ENCODE measurements at places on chromosomes 12 and 14. TPM values are rescaled to one million over a fixed set of nuclear protein-coding genes. Genes with fewer than 3 reads are reported as not detected.
A peak's percentile ranks its signal among the peaks of the same experiment; 100 is the strongest.

Gene FAIM2
- 2.8 TPM for total RNA-seq

Gene HOTAIR
- total RNA-seq: not detected

Gene PPP1R3E
- 4.3 TPM for total RNA-seq

GRCh38 chr12:122523280-122523679, 3.5 kb downstream of the RSRC2 start:
- H3K4me1 ChIP-seq: peaks cover 52% of the 10 kb centered on the region
- peaks cover 45% of the 10 kb centered on the region for H3K36me3 ChIP-seq
- H3K4me3 ChIP-seq: peak overlapping the region; percentile 93
- DNase-seq: peak; percentile 79
- H3K27me3 ChIP-seq: no peaks in the 10 kb centered on the region
- H3K27ac ChIP-seq: peak overlapping the region; percentile 99

GRCh38 chr12:104863296-104863948, 94.7 kb downstream of the SLC41A2 start:
- H3K27me3 ChIP-seq: no peaks in the 10 kb centered on the region
- peaks cover 29% of the 10 kb centered on the region for H3K4me1 ChIP-seq
- no peak overlapping the region for H3K4me3 ChIP-seq
- no peaks in the 10 kb centered on the region for H3K36me3 ChIP-seq
- peak; percentile 69 for DNase-seq
- H3K27ac ChIP-seq: no peak overlapping the region

DNA sequence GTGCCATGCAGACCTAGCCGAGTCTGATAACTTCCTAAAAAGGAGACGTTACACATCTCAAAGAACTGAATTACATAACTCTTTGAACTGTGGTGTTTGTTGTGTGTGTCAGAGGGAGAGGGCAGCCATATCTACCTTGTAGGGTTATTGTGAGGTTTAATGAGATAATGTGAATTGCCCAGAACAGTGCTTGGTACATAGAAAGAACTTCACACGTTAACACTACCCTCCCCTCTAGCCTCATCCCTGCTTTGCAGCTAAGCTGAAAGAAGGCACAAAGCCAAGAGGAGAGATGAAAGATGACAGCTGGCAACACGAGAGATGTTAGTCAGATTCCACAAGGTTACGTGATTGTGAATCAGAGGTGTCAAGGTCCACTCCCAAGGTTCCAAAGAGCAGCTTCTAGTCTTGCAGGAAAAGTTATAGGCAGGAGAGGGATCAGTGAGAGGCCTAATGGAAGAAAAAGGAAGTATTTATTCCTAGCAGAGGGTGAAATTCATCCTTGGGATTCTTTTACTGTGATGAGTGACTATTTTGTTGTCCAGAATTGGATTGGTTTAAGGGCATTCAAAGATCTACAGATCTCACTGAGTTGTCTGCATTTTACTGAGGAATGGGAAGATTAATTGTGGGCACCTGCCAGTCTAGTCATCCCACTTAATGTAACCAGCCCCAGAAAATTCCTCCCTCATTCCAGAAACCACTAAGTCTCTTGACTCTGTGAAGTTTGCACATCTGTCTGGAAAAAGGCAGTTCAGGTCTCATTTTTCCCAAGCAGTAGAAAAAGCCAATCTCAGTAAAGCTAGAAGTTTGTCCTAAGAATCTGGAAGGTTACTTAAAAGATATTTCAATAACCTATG, 25.9 kb upstream of the WNK1 start:
- H3K4me3 ChIP-seq: no peak overlapping the region
- DNase-seq: peak; percentile 60
- H3K27me3 ChIP-seq: no peaks in the 10 kb centered on the region
- H3K4me1 ChIP-seq: peaks cover 17% of the 10 kb centered on the region

DNA sequence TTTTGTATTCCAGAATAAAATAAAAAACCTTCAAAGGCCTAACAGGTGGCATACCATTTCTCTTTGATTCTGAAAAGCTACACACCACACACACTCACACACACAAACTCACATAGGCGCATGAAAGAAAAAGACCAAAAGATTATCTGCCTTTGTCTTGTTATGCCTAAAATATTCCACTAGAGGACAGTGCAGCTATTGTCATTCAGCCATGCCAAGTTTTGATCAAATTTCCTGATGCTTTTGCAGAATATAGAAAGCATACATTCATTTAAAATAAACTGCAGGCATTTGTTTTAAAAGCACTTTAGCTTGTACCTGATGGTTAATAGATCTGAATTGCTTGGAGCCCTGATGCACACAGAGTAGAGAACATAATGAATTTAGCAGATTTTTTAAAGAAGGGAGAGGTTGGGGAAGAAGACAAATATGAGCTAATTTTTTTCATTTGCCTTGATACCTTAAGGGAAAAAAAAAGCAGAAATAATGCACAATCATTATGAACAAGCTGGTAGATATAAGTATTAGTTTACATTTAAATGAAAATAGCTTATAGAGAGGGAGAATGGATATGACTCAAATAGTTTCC, 1766.9 kb upstream of the SEL1L start:
- peak; percentile 58 for DNase-seq
- H3K27me3 ChIP-seq: no peaks in the 10 kb centered on the region

- no peaks in the 10 kb centered on the region for H3K27me3 ChIP-seq
- H3K36me3 ChIP-seq: no peaks in the 10 kb centered on the region
- no peak overlapping the region for H3K27ac ChIP-seq
- H3K4me1 ChIP-seq: no peaks in the 10 kb centered on the region
- no peak overlapping the region for H3K4me3 ChIP-seq
Measured at GRCh38 chr12:34290381-34290995, 268.2 kb downstream of the ALG10 start.

DNA sequence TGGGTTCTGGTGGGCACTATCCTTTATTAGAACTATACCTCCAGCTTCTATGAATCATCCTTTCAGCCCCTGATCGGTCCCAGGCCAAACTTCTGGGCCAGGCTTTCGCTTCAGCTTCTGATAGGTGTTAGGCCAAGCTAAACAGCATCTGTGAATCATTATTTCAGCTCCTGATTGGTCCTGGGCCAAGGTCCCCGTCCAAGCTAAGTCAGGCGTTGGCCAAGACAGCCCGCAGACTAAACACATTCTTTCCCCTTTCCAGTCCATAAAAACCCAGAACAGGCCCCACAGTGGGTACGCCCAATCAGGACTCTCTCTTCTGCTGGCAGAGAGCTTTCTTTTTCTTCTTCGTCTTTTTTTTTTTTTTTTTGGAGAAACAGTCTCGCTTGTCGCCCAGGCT, 1808.9 kb upstream of the SEL1L start:
- H3K27ac ChIP-seq: no peak overlapping the region
- H3K4me1 ChIP-seq: no peaks in the 10 kb centered on the region
- H3K4me3 ChIP-seq: no peak overlapping the region

DNA sequence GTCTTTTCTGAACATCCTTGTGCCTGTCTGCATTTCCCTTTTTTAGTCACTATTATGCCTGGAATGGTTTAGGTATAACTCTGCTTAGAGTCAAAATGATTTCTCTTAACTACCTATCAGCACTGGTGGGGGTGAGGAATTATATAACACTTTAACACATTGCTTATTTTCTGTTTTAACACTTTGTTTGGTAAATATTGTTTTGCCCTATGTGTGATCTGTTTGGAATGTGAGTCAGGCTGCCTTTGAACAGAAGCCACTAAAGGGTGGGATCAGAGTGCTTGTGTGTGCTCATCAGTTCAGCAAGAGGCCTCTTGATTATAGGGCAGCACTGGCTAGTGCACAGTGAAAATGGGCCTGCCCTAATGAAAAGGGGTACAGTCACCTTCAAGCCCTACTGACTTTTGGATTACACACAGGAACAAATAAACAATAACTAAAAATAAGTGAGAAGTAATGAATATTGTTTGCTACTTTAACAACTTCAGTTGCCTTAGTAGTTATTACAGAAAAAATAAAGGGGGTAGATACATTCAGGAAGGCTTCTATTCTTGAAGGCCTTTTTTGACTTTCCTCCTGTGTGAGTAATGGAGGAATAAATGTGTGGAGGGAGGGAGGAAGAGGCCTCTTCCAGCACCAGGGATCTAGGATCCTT, 23.2 kb downstream of the NGDN start:
- no peaks in the 10 kb centered on the region for H3K27me3 ChIP-seq
- no peaks in the 10 kb centered on the region for H3K4me1 ChIP-seq
- no peak overlapping the region for H3K27ac ChIP-seq
- DNase-seq: peak; percentile 53
- H3K4me3 ChIP-seq: no peak overlapping the region

Measured in GM23248 (cell line).